ENCODE measurements at places on chromosomes 6 and 20.

DNA sequence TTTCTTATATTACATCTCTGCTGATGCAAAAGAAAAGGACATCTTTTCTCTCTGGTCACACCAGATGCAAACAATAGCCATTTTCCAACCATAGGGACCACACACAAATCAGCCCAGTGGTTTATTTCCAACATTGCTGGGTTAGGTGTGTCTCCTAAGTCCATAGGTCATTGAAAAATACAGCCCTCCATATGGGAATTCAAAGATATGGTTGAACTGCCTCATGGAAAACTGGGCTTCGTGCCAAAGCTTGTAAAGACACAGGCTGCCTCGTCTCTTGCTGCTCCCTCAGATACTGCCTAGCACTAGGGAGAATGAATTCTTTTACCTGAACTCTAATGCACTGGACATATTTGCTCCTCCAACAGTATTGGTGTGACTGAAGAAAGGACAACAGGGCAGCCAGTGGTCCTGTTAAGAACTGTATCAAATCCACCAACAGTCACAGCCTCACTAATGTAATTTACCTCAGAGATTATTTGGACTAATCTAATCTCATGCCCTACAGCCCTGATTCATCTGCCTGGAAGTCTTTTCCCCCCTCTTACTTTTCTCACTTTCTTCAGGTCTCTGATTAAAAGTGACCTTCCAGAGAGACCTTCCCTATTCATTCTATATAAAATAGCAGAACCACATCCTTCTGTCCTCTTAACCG, 48.3 kb upstream of the TBC1D32 start:
- no peak for DNase-seq

- no peak for DNase-seq
Measured at GRCh38 chr6:136052031-136052430, 198.1 kb downstream of the MTFR2 start.

DNA sequence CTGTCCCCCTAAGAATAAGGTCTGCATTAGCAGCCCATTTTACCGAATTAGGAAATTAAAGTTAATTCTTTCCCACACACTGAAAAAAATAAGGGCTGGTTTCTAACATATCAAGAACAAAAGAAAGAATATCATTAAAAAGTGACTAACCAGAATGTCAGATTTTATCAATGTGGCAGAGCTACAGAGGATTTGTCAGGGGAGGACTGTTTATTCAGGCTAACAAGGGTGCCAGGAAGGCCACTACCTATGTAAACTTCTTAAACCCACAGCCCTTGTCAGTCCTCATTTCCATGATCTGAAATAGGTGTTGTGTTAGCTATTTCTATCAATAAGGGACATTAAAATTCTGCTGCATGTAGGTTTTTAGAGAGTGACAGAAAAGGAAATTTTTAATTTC, 76.4 kb downstream of the BACH2 start:
- DNase-seq, result no peak

DNA sequence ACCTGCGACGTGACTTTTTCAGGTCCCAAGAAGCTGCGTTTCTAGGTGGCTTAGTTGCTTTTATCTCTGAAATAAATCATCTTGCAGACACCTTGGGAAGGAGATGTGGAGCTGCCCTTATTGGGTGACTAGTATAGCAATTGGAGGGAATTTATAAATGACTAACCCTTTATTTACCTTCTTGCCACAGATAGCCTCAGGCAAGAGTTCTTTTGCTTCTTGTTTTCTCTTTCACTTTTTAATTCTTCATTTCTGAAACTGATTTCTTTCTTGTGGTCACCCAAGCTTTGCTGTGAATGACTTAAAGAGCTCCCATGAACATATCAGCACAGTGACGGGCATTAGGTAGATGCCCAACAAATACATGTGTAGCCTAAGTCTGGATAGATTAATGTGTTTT, 3.0 kb downstream of the ADGRF4 start:
- DNase-seq, result no peak

GRCh38 chr20:14142171-14142570, 146.9 kb downstream of the MACROD2 start:
- DNase-seq, result peak; percentile 3

DNA sequence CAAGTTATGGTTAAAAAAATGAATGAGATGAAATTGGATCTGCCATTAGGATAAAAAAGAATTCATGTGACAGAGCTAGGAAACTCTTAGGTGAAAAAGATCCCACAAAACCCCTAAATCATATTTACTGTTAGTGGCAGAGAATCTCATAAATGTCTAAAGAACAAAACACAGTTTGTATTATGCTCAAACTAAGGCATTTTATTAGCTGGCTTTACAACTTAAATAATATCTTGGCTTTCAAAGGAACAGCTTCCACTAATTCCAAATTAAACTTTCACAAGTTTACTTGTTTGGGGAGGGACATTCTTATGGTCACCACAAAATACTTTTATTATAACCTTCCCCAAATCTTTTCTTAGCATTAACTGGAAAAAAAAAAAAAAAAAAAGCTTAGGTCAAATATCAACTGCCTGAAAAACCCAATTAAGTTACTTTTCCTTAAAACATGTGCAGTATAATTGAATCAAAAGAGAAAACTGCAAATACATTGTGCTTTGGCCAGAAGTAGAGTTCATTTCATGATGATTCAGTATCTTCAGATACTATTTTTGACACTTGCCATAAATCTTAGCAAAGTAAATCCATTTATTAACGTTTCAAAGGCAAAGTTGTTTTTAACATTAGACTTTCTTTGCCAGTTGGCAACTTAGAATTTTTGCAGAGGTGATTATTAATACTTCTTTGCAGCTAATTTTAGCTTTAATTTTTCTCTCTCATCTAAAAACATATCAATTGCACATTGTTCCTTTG, 14.7 kb upstream of the ALDH8A1 start:
- DNase-seq, result no peak

DNA sequence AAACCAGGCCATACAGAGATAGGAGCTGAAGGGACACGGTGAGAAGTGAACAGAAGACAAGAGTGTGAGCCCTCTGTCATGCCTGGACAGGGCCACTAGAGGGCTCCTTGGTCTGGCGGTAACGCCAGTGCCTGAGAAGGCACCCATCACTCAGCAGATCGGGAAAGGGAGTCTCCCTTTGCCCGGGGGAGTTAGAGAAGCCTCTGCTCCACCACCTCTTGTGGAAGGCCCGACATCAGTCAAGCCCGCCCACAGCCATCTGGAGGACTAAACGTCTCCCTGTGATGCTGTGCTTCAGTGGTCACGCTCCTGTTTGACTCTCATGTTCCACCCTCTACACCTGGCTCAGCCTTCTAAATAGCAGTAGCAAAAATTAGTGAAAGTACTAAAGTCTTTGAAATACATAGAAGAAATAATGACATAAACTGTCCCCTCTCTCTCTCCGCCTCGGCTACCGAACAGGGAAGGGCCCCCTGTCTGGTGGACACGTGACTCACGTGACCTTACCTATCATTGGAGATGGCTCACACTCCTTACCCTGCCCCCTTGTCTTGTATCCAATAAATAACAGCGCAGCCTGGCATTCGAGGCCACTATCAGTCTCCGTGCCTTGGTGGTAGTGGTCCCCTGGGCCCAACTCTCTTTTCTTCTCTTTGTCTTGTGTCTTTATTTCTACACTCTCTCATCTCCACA, 66.7 kb downstream of the RPP21 start:
- no peak for DNase-seq

- DNase-seq, result no peak
Measured at GRCh38 chr6:148657048-148657447, 89.8 kb upstream of the UST start.

DNA sequence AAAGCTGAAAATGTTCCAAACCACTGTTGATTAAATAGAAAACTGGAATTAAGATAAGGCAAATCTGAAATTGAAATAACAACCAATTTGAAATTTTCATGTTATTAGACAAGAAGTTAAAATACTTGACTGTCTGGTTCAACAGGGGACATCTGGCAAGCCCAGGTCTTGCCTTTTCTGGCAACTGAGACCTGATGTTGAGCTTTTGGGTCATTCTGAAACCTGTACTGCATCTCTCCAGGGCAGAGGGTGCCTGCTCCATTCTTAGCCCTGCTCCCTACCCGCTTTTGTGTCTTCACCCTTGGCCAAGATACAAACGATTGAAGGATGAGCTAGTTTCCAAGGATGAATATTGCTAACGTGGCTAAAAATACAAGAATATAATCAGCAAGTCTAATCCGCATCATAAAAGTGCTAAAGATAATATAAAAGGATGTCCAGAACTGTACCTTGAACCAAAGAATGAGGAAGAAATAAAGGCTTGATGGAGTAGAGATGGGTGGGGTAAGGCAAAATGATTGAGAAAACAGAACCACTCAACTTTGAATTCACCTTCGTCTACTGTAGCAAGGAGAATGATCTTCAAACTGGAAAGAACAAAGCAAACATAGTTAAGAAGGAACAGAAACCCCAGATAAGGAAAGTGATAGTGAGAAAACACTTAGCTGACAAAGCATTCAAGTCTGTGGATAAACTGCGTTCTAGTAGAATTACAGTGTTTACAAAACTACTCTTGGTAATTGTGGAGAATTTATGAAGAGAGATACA, 109.8 kb upstream of the MAN1A1 start:
- DNase-seq, result no peak

DNA sequence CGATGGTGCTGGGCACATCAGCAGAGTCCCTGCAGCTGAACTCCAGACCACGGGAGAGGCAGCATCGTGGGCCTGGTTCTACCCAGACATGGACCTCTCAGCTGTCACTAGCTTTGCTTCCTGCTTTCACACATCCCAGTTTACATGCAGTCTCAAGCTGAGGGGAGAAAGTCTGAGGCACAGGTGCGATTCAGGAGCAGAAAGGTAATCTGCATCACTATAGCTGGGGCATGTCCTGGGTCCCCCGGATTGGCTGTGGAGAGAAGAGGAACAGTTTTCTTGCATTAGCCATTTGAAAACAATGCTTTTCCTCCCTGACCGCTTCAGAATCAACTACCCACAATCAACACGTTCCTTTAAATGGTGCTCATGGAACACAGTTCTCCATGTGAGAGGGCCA, 59.9 kb downstream of the PLAGL1 start:
- DNase-seq, result no peak

- DNase-seq, result no peak
Measured at GRCh38 chr6:131177996-131178395, 42.7 kb downstream of the AKAP7 start.

DNA sequence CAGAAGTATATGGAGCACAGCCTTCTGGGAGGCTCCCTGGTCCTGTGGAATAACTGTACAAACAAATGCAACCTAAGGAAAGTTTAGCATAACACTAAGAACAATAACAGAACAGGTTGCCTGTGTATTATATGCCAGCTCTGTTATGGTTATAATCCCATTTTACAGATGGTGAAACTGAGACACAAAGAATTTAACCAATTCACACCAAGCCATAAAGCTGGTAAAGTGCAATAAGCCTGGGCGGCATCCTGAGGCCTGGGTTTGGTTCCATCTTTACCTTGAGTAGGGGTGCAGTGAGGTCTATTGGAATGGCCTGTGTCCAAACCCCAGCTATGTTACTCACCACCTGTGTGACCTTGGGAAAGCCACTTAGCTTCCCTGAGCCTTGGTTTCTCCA, 14.7 kb upstream of the PACSIN1 start:
- DNase-seq, result no peak

DNA sequence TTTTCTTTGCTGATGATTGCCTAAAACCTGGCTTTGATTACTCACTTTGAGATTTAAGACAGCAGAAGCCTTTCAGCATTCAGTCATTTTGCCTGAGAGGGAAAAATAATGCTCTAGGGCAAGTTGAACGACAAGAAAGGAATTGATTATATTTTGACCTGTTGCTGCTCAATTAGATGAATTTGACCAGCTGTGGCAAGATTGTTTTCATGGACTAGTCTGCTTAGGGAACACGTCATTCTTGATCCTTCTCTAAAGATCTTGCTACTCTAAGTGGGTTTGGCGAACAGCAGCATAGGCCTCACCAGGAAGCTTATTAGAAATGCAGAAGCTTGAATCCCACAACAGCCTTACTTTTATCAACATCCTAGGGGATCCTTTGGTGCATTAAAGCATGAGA, 59.7 kb upstream of the PHACTR1 start:
- no peak for DNase-seq

GRCh38 chr6:4488389-4488788, 287.8 kb upstream of the CDYL start:
- DNase-seq, result no peak

DNA sequence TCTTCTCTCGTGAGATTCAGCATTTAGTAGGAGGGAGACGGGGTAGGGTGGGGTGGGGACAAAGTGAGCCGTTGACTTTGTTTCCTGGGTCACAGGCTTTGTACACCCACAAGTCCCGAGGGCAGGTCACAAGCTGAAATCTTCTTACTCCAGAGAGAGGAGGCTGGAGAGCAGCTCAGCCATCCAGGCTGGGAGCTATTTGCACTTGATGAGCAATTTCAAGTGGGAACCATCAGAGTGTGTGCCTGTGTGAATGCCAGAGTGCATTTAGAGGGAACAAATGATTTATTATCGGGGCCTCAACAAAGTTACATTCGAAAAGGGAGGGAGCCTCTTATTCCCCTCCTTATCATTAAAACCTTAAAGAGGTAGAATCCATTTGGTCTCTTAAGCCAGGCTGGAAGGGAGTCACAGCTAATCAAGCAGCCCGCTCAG, 155.7 kb upstream of the JARID2 start:
- DNase-seq, result peak; percentile 56

DNA sequence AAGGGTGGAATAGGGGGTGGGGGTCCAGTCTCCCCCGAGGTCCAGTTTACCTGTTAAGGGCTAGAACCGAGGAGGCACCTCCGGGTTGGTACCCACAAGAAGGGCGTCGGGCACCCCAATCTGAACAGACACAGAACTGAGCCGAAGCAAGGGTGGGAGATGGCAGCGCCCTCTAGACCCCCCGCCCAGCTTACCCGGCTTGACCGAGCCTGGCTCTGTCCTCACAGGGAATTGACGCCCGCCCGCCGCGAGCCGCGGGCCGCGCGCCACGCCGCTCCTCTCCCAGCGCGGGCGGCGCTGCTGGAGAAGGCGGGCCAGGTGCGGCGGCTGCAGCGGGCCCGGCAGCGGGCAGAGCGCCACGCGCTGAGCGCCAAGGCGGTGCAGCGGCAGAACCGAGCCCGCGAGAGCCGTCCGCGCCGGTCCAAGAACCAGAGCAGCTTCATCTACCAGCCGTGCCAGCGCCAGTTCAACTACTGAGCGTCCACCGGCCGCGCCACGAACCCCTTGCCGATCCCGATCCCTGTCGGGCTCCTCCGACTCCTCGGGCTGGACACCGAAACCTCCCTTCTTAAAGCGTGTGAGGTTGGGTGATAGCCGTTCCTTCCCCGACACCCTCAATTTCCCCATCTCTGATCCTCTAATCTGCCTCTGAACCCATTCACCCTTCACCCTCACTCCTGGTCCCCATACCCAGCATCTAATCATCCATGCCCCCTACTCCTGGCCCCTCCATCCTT, 5.9 kb downstream of the TP53INP2 start:
- peak; percentile 26 for DNase-seq

- DNase-seq, result no peak
Measured at GRCh38 chr20:15487030-15487429, 1086.2 kb downstream of the KIF16B start.

GRCh38 chr6:134381959-134382358, 64.0 kb upstream of the SGK1 start:
- DNase-seq, result no peak

DNA sequence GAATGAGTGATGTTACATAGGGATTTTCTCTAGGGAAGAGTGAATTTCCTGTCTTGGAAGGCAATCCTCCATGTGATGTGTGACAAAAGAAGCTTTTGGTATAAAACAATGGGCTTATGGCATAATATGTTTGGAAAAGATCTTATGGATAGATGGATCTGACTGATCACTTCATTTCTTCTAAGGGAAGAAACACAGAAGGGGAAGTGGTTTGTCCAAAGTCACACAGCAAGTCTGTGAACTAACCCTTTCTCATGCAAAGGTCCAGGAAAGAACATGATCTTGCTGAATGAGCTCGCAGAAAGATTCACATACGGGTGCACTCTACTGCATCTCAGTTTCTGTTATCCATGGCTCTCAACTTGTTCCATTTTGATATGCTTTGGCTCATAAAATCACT, 575.9 kb upstream of the JAG1 start:
- no peak for DNase-seq

Measured in NCI-H187 treated with DMSO at 0.1 percent for 48 hours (cell line).